AG09319 (cell line): ENCODE measurements at places on chromosomes 2 and 18.

- DNase-seq: no peak
Measured at GRCh38 chr2:119109866-119110265, 48.7 kb downstream of the C1QL2 start.

- no peak for DNase-seq
Measured at GRCh38 chr2:86218124-86218523, 18.9 kb downstream of the MRPL35 start.

- DNase-seq: no peak
Measured at GRCh38 chr2:69041214-69041613, 28.2 kb downstream of the ANTXR1 start.

GRCh38 chr18:51066273-51066672 lies 36.3 kb downstream of the SMAD4 start:
- DNase-seq: no peak

- no peak for DNase-seq
Measured at GRCh38 chr2:222024932-222025880, 273.6 kb downstream of the PAX3 start.

GRCh38 chr18:70415823-70416488 lies 127.1 kb downstream of the SOCS6 start:
- DNase-seq: no peak

GRCh38 chr2:203279288-203279687 lies 40.5 kb downstream of the CYP20A1 start:
- no peak for DNase-seq

GRCh38 chr2:134324430-134324829 lies 70.6 kb downstream of the MGAT5 start:
- DNase-seq: no peak

DNA sequence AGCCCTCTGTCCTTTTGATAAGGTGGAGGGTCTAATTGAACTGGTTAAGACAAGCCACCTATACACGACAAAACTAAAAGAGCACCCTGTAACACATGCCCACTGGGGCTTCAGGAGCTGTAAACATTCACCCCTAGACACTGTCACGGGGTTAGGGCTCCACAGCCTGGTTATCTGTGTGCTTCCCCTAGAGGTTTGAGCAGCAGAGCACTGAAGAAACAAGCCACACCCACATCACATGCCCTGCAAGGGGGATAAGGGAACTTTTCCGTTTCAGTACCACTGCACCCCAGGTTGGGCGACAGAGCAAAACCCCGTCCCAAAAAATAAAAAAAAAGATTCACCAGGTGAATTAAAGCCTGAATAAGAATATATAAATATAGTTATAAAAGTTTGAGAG lies 913.7 kb upstream of the ACVR2A start:
- DNase-seq: no peak

- no peak for DNase-seq
Measured at GRCh38 chr2:8255448-8255800, 426.4 kb upstream of the ID2 start.

DNA sequence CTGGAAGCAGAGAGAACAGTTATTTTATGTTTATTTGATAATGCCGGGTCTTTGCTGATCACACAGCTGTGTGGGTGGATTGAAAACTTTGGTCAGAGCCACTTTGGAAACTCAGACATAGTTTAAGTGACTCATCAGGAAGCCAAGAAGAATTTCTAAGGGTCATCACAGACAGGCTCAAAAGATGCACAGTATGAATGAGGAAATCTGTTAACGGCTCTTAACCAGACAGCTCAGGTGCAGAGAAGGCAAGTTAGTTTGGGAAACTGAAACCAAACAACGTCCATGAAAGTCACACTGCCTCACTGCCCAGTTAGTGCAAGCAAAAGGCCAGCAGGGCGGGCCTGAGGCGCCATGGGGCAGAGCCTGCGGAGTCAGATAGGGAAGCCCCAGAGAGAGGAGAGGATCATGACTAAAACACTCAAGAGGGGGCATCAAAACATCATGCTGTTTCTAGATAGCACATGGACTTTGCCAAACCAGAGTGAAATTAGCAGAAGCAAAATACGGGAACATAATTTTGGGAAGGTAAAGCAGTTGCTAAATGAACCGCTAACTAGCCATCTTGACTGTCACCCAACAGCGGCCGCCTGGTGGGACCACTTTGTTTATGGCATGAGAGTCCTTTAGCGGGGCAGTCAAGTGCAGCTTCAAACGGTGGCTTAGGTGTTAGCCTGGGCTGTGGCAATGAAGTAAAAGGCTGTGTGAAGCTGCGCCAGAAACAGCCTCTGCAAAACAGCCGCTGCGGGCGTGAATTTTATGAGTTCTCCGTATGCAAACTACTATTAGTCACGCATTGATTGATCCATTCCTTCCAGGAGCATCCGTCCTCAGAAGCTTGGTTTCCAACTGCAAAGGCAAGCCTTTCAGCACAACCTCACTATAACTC lies 101.2 kb downstream of the KCTD18 start:
- no peak for DNase-seq

DNA sequence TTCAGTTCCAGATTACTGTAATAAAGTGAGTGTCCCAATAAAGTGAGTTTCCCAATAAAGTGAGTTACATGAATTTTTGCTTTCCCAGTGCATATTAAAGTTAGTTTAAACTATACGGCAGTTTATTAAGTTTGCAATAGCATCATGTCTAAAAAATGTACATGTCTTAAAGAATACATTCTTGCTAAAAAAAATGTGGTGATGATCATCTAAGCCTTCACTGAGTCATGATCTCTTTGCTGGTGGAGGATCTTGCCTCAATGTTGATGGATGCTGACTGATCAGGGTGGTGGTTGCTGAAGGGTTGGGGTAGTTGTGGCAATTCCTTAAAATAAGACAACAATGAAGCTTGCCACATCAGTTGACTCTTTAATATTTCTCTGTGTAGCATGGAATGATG lies 664.2 kb downstream of the TDRD15 start:
- DNase-seq: no peak

- no peak for DNase-seq
Measured at GRCh38 chr2:67790622-67791021, 272.2 kb downstream of the C1D start.

GRCh38 chr2:199464606-199465352 lies 7.0 kb upstream of the SATB2 start:
- no peak for DNase-seq
